ENCODE measurements at places on chromosomes 5 and 9.
A peak's percentile ranks its signal among the peaks of the same experiment; 100 is the strongest.

- DNase-seq = no peak
These were observed 171.5 kb upstream of the PHYKPL start for GRCh38 chr5:178403956-178404600.

DNA sequence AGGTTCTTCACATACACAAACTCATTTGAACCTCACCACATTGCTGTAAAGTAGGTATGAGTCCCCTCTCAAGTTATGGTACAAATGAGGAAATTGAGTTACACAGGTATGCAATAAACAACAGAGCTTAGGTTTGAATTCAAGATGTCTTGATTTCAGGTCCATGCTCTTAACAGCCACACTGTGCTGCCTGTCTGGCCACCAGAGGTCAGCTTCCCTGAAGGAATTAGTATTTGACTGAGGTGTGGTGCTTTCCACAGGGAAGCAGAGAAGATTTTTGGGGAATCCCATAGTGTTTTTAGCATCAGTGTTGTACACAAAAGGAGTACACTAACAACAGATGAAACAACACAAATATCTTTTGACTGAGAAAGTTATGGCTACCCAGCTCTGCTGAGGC is 94.4 kb upstream of the ITGA1 start:
- peak; percentile 50 for DNase-seq

DNA sequence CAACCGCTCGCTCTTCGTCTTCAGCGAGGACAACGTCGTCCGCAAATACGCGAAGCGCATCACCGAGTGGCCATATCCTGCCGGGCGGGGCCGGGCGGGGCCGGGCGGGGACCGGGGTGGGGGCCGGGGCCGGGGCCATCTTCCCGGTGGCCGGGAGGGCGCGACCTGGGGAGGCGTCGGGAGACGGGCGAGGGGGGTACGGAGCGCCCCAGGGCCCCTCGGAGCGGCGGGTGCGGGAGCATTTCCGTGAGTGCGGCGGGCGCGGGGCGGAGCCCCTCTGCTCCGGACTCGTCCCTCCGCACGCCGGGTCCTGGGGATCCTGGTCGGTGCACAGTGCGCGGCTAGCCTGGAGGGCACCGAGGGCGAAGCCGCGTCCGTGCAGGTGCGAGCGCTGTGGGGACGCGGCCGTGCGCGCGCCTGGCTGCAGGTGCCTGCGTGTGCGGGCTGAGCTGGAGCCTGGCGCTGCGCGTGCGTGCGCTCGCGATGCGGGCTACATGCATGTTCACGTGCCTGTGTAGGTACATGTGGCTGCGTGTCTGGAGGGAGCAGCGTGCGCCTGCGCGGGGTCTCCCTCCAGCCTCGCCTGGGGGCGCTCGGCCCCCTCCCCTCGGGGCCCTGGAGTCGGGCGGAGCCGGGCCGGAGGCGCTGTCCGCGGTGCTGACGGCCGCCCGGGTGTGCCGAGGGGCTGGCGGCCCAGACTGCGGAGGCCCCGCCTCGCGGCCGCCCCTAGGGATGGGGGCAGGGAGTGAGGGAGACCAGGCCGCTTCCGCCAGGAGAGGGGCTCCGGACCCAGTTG is 762 bp downstream of the CACNA1B start:
- DNase-seq = peak; percentile 36

- peak; percentile 7 for DNase-seq
These were observed 36.4 kb upstream of the DAB2 start for GRCh38 chr5:39461007-39461682.

DNA sequence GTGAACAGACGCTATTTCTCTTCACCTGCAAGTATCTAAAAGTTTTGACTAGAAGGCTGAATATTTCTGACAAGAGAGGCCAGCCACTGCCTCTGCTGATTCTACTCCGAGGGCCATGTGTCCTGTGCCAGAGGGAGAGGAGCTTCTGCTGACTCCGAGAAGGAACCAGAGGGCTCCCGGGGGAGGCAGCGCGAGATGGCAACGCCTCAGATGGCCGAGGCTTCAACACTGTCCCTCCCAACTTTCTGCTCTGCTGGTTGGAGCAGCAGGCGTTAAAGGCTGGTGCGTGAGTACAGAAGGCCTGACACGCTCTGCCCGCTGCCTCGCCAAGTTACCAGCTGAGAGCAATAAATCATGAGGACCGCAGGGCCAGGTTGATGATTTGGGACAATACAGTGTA is 178.8 kb downstream of the GAPVD1 start:
- DNase-seq = no peak

- DNase-seq = peak; percentile 65
These were observed 1.3 kb downstream of the MOB3B start for GRCh38 chr9:27528076-27528885.

DNA sequence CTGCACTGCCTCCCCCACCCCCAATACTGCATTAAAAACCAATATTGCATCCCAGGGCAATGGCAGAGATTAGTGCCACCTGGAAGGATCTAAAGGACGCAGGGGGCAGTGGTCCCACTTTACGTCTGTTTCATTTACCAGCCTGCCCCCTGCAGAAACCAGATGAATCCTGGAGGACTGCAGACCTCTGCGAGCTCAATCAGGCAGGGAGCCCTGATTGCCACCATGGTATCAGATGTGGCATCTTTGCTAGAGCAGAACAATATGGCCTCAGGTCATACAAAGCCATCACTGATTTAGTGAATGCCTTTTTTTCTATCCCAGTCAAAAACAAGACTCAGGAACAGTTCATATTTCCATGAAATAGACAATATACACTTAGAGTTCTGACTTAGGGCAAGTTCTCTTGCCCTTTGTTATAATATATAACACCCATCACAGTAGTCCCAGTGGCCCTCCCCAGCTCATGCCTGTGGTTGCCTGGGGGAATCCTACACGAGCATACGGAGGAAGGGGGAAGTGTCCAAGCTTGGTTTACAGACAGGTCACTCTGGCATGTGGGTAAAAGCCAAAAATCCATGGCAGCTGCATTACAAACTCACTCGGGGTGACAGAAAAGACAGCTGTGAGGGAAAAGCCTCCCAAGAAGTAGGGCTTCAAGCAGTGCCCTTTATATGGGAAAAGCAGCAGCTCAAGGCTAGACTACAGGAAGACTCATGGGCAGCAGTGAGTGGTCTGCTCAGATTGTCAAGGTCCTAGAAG is 85.1 kb downstream of the MED27 start:
- DNase-seq = no peak

- DNase-seq = no peak
These were observed 27.3 kb upstream of the FANCC start for GRCh38 chr9:95344735-95345325.

DNA sequence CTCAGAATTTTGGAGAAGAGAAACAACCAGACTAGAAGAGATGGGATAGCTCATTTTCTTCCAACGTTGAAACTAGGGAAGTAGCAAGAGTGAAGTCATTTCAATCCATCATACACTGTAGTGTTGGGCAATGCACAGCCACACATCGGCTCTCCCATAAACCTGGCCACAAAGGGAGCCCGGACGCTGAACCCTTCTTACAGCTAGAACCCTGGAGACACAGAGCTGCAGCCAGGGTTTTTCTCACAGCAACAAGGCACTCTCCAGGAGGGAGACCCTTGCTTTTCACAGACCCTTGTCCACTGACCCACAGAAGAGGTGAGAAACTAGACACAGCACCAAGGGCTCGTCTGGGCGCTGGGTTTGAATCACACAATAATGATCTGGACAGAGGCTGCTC is 101.4 kb upstream of the FSTL4 start:
- no peak for DNase-seq

DNA sequence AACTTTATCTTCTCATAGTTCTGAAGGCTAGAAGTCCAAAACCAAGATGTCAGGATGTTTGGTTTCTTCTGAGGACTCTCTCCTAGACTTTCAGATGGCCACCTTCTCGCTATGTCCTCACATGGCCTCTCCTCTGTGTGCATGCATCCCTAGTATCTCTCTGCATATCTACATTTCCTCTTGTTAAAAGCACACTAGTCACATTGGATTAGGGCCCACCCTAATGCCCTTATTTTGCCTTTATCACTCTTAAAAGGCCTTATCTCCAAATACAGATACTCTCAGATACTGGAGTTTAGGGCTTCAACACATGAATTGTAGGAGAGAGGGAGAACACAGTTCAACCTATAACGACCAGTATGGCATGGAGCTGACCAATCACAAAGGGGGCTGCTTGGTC is 151.7 kb downstream of the PRELID2 start:
- no peak for DNase-seq

DNA sequence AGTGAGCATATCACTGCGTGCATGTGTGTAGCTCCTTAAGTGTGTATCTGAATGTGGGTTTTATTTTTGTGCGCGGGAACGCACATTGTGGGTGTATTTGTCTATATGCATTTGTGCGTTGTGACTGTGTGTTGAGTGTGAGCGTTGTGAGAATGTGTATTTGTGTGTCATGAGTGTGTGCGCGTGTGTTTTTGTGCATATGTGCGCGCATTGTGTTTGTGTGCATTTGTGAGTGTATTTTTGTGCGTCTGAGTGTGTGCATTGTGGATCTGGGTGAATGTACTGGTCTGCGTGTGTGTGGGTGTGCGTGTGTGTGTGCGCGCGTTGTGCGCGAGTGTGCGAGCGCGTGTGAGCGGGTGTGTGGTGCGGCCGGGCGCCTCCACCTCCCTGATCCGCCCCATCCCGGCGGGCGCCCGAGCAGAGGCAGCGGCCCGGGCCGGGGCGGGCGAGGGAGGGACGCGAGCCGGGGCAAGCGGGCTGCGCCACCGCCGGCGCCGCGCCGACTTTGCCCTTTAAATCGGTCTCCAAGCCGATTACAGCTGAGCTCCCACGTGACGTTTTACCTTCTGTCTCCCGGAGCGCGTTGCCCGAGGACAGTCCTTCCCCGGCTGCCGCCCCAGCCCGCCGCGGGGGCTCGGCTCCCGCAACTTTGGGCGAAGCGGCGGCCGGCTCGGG is at the start of gene RASGRF2:
Gene RASGRF2, plus strand, starts transcription at position 596 of the 675 bp plus-strand sequence. CDS start 376 bp downstream, outside the sequence.
- DNase-seq = peak; percentile 78

- DNase-seq = no peak
These were observed 36.0 kb downstream of the SCGB3A1 start for GRCh38 chr5:180555168-180555921.

DNA sequence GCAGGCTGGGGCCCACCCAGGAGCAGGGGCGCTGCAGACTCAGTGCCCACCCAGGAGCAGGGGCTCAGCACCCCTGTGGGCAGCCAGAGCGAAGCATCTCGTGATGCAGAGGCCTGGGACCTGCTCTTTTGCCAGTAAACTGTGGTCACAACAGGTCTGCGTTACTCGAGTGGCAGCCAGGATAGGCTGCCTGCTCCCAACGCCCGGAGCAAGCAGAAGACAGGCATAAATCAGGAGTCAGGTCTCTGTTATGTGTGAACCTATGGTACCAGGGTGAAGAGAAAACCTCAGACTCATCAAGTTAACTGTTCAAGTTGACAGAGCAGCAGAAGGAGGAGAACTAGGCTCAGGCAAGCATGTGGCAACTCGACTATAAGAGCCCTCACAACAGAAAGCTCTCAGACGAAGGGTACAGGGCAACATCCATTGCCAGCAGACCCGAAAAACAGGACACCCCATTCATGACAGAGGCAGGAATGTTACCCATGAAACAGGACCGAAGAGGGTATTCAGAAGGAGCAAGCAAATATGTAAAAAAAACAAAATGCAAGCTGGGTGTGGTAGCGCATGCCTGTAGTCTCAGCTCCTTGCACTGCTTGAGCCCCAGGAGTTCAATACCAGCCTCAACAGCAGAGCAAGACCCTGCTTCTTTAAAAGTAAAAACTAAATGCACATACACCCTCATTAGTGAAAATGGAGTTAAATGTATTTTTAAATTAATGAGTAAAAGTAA is 71.7 kb downstream of the GOLPH3 start:
- DNase-seq = no peak

DNA sequence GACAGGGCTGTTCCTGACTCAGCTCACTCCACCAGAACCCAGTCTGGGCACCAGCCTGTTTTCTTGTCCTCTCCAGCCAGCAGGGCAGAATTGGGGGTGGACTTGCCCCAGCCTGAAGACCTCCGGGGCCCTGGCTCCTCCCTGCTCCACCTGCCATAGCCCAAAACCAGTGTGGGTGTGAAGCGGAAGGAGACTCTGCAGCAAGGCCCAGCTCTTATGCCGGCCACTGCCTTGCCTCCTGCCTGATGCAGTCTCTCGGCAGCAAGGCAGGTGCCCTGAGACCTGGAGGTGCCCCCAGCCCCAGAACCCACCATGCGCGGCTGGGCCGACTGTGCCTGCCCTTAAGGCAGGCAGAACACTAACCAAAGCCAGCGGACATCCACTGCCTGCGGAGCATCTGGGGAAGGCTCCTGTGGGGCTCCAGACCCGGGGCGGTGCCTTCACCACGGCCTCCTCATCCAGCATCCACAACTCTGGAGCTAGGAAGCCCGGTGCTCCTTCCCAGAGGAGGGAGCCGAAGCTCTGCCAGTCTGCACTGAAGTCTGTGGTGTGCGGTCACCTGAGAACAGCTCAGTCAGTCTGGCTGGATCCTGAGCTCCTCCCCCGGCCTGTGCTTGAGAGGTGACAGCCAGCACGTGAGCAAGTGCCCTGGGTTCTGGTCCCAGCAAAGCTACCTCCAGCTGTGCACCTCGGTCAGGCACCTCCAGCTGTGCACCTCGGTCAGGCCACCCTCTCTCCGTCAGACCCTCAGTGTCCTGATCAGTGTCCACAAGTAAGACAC is 116.7 kb downstream of the ADAMTS2 start:
- DNase-seq = no peak

DNA sequence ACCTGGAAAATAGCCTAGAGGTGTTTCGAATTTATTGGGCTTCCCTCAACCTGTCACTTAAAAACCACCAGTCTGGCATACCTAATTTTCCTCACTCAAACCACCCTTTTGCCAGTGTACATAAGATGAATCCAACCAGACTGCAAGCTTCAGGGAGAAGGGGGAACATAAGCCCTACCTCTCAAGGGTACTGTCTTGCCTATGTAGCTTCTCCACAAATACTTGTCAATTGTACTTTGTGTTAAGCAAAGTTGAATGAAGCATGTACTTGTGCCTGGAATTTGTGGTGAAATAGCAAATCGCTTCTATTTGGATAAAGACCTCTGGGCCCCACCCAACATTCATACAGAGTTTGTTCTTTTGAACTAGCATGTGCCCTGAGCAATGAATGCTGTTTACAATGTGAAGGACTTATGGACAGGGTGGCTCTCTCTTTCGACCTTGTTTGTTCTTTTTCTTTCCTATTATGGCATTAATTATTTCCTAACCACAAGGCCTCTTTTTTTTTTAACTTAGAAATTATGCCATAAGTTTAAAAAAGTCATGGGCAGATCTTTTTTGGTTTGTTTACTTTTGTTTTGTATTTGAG is 580.2 kb downstream of the EBF1 start:
- DNase-seq = no peak

DNA sequence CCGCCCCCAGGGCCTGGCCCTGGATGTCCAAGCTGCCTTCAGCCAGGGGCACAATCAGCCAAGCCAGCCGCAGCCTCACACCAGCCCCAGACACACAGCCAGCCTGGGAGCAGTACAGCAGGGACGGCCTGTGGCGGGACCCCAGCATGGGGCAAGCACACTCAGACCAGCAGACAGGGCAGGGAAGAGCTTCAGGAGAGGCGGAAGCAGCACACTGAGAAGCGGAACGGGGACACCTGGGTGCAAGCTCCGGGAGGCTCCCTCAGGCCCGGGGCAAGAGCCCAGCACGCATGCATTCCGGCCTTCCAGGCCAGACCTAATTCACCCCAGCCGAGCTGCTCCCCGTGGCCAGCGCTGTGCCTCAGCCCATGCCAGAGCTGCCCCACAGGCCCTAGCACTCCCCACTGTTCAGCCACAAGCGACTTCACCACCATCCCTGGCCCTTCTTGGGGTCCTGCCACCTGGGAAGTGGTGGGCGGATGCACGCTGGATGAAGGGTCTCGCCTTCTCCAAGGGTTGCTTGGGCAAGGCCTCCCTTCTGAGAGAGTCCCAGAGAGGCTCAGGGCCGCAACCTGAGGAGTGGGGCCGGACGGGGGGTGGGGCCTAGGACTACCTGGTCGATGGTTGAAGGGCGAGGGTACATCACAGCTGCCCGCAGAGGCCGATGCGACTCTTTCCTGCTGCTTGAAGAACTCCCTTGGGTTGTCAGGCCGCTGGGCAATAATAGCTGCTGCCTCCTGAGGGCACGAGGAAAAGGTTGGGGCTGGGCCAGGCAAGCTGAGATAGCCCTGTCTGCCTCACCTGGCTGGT is 13.4 kb downstream of the DBN1 start:
- no peak for DNase-seq
